Daoy (cell line): ENCODE measurements at places on chromosomes 5 and 9.

DNA sequence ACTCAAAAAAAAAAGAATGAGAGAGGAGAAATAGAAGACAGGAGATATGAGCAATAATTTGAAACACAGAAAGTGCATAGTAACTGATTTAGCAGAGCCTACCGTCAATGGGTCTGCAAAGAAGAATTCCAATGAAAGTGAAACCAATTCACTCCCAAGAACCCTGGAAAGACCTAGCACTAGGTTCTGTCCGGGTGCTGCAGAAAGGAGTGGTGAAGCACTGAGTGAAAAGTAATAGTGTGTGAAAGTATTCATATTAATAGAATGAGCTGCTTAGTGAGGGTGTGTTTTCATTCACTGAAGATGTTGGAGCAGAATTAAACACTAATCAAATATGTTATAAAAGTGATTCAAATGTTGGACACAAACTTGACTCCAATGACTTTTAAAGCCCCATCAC lies 51.3 kb upstream of the SLC30A5 start:
- no peak for DNase-seq

DNA sequence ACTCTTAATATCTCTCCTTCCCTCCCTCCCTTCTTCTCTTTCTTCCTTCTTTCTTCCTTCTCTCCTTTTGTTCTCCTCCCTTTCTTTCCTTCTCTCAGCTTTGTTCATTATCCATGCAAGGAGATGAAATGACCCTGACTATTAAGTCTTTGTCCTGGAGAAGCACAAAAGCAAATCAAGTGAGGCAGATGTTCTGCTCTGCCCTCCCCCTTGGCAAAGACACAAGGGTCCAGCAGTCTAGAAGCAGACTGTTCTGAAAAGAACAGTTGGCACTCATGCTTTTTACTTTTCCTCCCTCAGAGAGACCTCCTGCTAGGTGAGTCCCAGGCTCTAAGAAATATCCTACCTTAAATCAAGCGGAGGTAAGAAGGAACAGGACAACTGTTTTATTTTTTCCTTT lies 1067.6 kb upstream of the DMAC1 start:
- no peak for DNase-seq

- DNase-seq, result no peak
Measured at GRCh38 chr9:7324152-7324598, 475.4 kb downstream of the DMAC1 start.

- no peak for DNase-seq
Measured at GRCh38 chr5:129042306-129042705, 52.2 kb upstream of the ISOC1 start.

- peak; percentile 52 for DNase-seq
Measured at GRCh38 chr9:88658311-88658822, 123.4 kb downstream of the NXNL2 start.

DNA sequence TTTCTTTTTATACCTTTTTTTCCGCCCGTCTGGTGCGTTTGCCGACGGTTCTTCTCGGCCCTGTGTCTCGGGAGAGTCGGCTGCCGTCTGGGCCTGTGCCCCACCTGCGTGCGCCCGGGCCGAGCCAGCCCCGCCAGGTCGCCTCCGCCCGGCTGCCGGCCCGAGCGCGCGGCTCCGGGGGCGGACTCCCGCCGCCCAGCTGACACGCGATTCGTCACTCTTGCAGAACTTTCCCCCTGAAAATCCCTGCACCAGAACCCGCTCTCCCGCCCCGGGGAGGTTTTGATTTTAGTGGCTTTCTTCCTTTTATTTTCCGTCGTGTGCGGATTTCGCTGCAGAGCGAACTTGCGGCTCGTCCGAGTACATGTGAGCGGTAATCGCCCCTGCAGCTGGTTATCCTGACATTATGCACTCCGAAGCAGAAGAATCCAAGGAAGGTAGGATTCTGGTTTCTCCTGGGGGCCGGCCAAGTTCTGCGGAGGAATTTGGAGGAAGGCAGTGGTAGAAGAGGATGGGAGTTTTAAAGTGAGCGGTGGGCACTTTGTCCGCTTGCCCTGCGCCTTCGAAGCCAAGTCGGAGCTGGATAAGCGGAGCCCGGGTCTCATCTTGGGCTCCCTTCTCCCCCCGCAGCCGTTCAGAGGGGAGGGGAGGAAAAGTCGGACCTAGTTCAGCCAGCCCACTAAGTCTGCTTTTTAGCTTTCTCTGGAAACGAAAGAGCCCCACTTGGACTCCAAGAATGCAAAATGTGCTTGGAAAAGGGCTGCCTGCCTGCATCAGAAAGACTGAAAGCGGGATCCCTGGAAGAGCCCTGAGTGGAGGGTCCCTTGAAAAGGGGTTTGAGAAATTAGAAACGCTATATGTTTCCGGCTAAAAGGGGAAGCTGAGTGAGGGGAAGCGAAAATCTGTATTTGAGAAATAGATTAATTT lies at the start of gene TNFAIP8:
Gene TNFAIP8 (plus strand): TSS at position 335 of the 927 bp plus-strand sequence. CDS start 72 bp downstream, at position 407.
- peak; percentile 79 for DNase-seq

DNA sequence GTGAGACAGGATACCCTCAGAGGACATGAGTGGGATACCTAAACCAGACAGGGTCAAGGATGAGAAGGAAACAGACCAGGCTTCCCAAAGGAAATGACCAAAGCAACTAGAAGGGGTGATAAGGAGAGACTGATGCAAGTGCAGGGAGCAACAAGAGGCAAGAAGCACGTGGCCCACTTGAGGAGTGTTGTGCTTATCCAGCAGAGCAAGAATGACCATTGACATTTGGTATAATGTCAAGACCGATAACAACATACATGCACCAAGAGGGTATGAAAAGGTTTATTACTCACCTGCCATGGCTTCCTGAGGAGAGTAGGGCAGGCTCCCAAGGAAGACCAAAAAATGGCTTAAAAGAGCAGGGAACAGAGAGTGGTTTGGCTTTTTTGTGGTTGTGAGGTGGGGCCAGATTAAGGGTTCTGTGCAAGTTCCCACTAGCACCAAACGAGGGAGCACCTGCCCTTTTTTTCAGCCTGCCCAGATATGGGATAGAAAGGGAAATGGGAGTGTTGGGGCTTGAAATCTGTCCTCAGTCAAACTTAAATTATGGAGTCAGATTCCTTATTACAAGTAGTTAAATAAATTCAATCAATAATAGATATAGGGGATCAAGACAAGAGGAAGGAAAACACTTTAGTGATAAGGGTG lies 513.6 kb downstream of the RASEF start:
- DNase-seq, result no peak

GRCh38 chr9:84841931-84842330 lies 172.4 kb downstream of the NTRK2 start:
- no peak for DNase-seq

- no peak for DNase-seq
Measured at GRCh38 chr9:7297521-7297920, 502.1 kb downstream of the DMAC1 start.

- DNase-seq, result peak; percentile 33
Measured at GRCh38 chr5:128111818-128112448, 28.4 kb downstream of the SLC12A2 start.

GRCh38 chr5:81855591-81855990 lies 104.7 kb upstream of the SSBP2 start:
- no peak for DNase-seq

- DNase-seq, result no peak
Measured at GRCh38 chr5:178516504-178517235, 73.5 kb downstream of the COL23A1 start.

- DNase-seq, result no peak
Measured at GRCh38 chr9:124517600-124517999, 10.4 kb upstream of the NR5A1 start.

GRCh38 chr9:114791736-114792135 lies 14.1 kb downstream of the TNFSF15 start:
- no peak for DNase-seq

DNA sequence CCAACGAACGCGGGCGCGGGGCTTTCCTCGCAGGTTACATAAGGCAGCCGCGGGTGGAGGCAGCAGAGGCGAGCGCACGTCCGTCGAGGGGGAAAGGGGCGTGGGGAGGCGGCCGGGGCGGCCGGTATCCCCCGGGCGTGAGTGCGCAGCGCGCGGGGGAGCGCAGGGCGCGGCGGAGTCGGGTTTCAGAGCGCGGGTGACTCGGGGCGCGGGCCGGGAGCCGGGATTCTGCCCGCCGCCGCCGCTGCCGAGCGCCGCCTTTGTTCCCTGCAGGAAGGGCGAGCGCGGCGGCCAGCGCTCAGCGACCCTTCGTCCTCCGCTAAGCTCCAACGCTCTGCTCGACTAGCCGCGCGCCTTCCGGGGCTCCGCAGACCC lies at the start of gene COL15A1:
Gene COL15A1 (plus strand): TSS at position 226 of the 375 bp plus-strand sequence. CDS start 155 bp downstream, outside the sequence.
- DNase-seq, result peak; percentile 46

- DNase-seq, result no peak
Measured at GRCh38 chr5:5042806-5043205, 97.3 kb upstream of the ADAMTS16 start.

DNA sequence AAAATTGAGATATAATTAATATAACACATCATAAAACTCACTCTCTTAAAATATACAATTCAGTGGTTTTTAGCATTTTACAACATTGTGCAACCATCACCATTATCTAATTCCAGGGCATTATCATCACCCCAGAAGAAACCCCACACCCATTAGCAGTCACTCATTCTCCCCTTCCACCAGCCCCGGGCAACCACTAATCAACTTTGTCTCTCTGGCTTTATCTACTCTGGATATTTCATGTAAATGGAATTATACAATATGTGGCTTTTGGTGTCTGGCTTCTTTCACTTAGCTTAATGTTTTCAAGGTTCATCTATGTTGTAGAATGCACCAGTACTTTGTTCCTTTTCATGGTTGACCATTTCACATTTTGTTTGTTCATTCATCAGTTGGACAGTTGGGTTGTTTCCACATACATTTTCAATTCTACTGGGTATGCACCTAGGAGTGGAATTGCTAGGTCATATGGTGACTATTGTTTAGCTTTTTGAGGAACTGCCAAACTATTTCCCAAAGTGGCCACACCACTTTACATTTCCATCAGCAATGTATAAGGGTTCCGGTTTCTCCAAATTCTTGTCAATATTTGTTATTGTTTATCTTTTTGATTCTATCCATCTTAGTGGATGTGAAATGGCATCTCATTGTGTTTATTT lies 62.4 kb downstream of the MARCHF3 start:
- DNase-seq, result no peak

DNA sequence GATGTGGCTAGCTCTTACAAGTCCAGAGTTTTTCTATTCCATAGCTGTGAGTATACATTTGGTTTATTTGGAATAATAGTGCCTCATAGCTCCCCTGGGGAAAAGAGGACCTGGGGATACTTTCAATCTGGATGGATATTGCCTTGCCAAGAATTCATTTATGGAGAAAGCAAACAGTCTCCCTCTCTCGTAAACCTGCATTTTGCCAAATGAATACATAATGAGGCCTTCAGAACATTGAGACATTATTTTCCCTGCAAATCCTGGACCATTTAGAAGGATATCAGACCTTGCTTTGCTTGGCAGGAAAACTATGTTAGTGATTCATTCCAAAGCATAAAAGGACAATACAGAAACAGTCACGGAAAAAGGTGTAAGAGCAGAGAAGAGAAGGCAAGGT lies 569.6 kb upstream of the BRINP1 start:
- no peak for DNase-seq

- DNase-seq, result no peak
Measured at GRCh38 chr5:115626445-115626823, 598 bp upstream of the TMED7 start.

DNA sequence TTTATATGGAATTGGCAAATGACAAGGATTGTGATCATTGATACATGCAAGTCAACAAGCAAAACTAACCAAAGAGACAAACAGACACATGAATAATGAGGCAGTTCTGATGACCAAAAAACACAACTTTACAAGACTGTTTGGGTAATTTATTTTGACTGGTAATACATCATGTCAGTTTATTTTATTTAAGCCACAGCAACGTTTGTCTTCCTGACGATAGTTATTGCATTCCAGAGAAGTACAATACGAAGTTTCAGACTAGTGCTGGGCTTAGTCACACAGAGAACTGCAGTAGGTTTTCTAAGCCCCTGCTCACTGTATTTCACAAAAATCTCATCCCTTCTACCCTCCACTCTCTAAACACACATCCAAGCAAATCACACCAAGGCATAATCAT lies 514.2 kb downstream of the RAB3C start:
- peak; percentile 17 for DNase-seq

DNA sequence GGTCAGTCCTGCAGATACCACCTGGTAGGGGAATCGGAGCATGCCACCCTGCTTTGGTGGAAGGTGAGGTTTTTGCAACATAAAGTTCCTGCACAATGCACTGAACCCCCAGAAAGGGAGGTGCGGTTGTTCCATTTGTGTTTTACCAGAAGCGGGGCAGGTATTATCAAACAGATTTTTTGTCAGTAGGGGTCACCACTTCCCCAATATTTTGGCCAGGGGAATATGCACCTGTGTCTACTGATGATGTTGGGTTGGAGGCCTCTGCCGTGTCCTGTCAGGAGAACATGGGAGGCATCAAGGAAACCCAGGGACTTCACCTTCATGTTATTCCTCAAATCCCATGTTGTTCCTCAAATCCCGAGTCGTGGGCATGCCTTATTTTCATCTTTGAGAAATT lies 438.7 kb downstream of the NTRK2 start:
- no peak for DNase-seq

DNA sequence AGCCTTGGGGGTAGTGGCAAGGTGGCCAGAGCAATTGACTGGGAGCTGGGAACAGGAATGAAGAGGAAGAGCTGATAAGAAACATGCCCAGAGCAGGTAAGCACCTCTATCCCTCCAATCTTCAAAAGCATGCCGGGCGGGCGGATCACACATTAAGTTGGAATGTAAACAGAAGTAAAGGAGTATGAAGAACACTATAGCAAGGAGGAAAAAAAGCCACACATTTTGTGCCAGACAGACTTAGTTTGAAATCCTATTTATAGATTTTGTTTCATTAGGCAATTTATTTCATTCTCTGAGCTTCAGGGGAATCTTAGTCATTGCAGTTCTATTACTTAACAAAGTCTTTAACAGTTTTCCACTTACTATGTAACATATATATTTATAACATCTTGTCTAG lies 173.9 kb upstream of the TNC start:
- no peak for DNase-seq

DNA sequence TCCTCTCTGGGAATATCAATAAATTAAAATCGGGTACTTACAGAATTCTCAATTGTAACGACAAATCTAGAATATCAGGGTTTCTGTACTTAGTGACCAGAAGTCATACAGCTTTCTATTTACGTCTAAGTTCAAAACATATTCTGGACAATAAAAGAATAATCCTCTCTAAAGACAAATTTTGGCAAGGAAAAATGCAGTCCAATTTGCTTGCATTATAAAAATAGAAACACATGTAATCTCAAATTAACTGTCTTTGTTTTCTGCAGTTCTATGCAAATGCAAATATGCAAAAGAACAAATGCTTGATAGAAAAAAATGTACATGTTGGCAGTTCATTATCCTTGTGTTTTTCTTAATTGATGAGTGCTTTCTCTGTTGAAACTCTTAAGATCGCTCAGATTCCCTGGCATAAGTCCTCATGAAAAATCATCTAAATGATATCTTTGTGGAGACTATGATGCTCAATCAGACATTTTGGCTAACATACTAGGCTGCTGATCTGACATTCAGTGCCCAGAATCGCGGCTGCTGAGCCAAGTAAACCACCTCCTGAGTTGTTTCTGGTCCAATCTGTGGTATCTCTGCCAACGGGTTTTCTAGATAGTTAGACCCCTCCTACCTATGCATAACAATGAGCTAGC lies 990.1 kb upstream of the C9orf72 start:
- no peak for DNase-seq

- DNase-seq, result peak; percentile 25
Measured at GRCh38 chr5:179974946-179975712, 67.4 kb upstream of the TBC1D9B start.
